ENCODE measurements at places on chromosomes 5 and 9.
A peak's percentile ranks its signal among the peaks of the same experiment; 100 is the strongest.

GRCh38 chr9:112820881-112821280 is 69.8 kb downstream of the SLC46A2 start:
- no peak for DNase-seq

GRCh38 chr5:65663804-65664521 is 39.1 kb downstream of the SHLD3 start:
- DNase-seq = no peak

GRCh38 chr9:82132024-82132423 is 143.5 kb downstream of the SPATA31D1 start:
- DNase-seq = no peak

- DNase-seq = no peak
Observed at GRCh38 chr5:108711898-108712297, 35.8 kb upstream of the FER start.

DNA sequence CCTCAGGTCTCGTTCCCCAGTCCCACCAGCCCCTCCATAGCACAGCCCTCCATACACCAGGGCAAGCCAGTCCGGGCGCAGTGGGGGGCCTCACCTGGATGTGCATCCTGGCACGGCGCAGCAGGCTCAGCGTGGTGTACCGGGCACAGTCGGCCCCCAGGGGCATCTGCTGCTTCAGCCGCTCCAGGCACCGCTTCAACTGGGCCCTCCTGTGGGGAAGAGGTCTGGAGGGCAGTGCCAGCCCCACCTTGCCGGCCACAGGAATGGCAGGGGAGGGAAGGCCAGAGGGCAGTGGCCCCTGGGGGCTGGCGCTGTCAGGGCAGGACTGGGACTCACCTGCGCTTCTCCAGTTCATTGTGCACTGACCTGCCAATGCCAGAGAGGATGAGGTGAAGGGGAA is 1.4 kb downstream of the MXD3 start:
- no peak for DNase-seq

GRCh38 chr5:174720612-174721529 is 3.5 kb upstream of the MSX2 start:
- no peak for DNase-seq

- no peak for DNase-seq
Observed at GRCh38 chr5:56479696-56480077, 246.6 kb upstream of the ANKRD55 start.

GRCh38 chr5:58765058-58765457 is 182.2 kb downstream of the RAB3C start:
- no peak for DNase-seq

- no peak for DNase-seq
Observed at GRCh38 chr9:87167582-87167981, 220.3 kb upstream of the GAS1 start.

DNA sequence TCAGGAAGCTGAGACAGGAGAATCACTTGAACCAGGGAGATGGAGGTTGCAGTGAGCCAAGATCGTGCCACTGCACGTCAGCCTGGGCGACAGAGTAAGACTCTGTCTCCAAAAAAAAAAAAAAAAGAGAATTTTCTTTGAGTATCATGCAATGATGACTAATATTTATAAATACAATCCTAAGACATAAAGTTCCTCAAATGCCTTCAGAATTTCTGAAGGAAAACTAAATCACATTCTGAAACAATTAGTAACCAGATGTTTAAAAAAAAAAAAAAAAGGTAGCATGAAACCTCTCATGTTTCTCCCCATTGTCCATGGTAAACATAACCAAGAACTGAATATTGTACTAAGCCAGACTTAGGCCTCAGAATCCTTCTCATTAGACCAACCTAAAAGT is 23.1 kb downstream of the MLLT3 start:
- no peak for DNase-seq

GRCh38 chr5:93829346-93829745 is 87.9 kb upstream of the POU5F2 start:
- DNase-seq = no peak

DNA sequence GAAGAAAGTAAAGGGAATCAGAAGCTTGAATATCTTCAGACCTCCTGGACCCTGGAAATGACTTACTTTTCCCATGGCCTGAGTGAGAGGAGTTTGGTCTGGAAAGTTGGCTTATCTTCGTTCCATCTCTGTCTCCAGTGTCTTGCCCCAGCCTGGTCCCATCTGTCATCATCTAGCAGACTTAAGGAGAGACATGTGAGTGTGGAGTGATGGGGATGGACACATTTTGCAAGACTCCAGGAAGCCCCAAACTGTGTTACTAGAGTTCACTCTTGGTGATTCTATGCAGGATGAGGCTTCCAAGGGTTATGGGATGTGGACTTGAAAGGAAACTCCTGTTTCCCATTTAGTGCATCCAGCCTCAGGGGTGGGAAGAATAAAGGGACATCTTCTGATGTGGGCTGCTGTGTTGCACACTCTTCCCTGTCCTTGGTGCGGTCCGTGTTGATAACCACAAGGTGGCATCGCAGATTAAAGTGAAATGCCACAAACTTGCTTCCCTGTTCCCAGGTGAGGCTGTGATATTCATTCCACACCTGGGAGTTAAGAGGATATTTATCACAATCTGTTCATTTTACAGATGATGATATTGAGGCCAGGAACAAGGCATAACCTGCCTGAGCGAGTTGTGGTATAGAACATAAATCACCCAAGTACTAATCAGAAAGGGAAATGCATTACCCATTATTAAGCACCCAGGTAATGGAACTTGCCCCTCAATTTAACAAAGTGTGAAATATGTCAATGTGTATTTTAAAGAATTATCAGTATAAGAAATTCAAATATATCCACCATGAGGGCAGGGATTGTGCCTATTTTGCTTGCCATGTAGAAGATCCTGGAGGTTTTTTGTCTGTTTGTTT is 269.9 kb upstream of the PAPPA start:
- no peak for DNase-seq

- no peak for DNase-seq
Observed at GRCh38 chr9:119004618-119004990, 364.6 kb downstream of the BRINP1 start.

GRCh38 chr9:114000671-114001409 is 77.3 kb downstream of the AMBP start:
- no peak for DNase-seq

DNA sequence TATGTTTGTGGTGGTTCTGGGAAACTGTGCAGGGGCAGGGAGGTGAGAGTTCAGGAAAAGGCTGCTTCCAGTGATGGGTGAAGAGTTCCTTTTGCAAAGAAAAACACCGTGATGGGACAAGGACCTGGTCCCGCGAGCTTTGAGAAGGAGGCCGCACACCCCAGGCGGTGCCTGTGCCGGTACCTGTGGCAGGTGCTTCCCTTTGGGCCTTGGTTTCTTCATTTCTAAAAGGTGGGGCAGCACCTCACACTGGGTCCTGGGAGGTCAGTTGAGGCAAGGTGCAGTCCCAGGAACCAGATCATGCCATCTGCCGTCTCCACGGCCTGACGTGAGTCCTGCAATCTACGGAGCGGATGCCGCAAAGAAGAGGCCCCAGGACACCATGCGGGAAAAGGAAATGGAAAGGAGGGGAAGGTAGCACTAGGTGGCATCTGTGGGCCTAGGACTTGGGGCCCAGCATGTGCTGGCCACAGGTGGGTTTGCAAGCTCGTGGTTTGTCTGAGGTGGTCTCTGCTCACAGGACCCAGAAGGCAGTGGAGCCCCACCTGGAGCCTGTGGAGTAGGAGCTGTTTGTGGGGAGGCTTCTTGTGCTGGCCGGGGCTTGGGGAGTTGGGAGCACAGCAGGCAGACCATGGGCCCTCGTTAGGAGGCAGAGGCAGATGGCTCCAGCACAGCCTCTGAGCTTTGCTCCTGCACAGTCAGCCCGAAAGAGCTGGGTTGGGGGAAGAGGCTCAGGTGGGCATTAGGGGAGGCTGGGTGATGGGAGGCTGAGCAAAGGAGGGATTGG is 131.6 kb downstream of the CACNA1B start:
- DNase-seq = no peak

DNA sequence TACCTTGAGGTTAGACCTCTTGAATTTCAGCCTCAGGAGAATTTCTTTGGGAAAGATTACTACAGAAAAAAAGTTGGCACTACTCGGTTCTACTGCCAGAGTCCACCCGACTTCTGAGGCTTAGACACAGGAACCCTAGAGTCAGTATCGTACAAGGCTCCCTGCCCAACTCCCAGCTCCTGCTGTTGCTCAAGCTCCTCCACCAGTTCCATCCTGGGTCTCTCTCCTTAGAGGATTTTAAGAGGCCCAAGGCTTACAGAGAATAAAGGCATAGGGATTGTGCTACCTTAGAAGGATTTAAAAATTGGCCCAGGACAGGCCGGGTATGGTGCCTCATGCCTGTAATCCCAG is 29.0 kb upstream of the SSBP2 start:
- DNase-seq = no peak

GRCh38 chr5:169897481-169897880 is 82.8 kb downstream of the INSYN2B start:
- no peak for DNase-seq

DNA sequence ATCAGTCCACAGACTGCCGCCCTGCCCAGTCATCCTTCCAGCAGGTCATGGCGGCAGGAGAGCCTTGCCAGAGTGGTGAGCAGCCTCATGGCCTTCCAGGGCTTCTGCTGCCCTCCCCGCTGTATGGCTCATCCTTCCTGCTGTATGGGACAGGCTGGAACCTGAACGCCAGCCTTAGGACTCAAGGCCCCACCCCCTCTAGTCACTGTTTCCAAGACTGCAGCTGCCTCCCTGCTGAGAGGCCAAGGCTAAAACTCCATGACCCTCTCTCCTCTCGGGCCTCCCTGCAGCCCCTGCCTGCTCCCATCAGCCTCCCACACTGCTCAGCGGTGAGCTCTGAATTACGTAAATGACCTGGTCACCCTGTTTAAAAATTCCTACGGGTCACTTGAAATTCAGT is 227.5 kb downstream of the AGTPBP1 start:
- DNase-seq = no peak

DNA sequence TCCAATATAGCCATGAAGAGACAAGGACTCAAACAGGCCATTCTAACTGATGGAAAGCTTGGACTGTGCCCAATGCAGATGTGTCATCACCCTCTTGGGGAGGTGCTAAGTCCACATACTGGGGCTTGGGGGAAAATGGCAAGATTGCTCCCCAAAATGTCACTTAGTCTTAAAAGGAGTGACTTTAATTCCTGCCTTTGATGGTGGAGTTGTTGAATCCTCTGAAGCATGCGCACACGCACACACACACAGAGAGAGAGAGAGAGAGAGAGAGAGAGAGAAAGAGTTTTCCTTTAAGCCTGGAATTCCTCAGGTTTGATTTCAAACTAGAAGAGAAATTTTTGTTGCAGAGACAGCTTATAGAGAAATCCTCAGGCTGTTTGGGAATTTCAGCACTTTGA is 161.9 kb upstream of the GAS1 start:
- no peak for DNase-seq

- peak; percentile 2 for DNase-seq
Observed at GRCh38 chr9:94135222-94135621, 51.0 kb downstream of the PTPDC1 start.

- no peak for DNase-seq
Observed at GRCh38 chr9:127540664-127541041, 71.4 kb upstream of the STXBP1 start.

- no peak for DNase-seq
Observed at GRCh38 chr9:20236676-20237075, 385.6 kb downstream of the MLLT3 start.

- no peak for DNase-seq
Observed at GRCh38 chr5:57311921-57312735, 138.3 kb downstream of the GPBP1 start.

- no peak for DNase-seq
Observed at GRCh38 chr5:109168151-109168550, 241.6 kb downstream of the PJA2 start.

GRCh38 chr9:91044354-91044753 is 242.7 kb downstream of the SYK start:
- no peak for DNase-seq

GRCh38 chr9:135820661-135821060 is 86.7 kb downstream of the CAMSAP1 start:
- no peak for DNase-seq

GRCh38 chr5:169956126-169956525 is 24.2 kb downstream of the INSYN2B start:
- no peak for DNase-seq

Measured in AML-193 (cell line).